ENCODE measurements at places on chromosomes 7 and 10.

DNA sequence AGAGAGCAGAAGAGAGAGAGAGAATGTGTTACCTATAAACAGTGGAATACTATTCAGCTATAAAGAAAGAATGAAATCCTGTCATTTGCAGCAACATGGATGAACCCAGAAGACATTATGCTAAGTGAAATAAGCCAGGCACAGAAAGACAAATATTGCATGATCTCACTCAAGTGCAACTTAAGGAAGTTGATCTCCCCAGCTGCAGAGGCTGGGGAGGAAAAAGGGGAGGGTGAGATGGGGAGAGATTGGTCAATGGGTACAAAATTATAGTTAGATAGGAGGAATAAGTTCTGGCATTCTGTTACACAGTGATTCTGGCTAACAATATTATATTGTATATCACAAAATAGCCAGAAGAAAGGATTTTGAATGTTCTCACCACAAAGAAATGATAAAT is 11.2 kb upstream of the JAZF1 start:
- no peak for DNase-seq

- no peak for DNase-seq
Observed at GRCh38 chr7:45708046-45708950, 134.1 kb downstream of the ADCY1 start.

DNA sequence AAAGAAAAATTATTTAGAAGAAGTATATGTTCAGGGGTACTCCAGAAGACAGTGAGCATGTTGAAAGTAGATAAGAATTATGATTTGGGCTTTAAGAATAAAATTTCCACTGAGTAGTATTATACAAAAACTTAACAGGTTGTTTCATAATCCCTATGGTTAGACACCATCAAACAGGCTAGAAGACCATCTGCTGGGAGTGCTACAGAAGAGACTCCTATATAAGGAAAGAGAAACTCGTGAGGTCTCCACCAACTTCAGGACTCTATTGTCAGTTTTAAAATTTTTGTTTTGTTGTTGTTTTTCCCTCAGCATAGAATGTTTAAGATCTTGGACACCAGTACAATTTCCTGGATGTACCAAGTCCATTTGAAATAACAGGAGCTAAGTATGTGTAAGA is 13.1 kb downstream of the DNAJC1 start:
- DNase-seq, result no peak

GRCh38 chr7:24503506-24503905 is 69.7 kb upstream of the PALS2 start:
- no peak for DNase-seq

GRCh38 chr7:116912269-116912909 is 40.9 kb upstream of the ST7 start:
- no peak for DNase-seq

DNA sequence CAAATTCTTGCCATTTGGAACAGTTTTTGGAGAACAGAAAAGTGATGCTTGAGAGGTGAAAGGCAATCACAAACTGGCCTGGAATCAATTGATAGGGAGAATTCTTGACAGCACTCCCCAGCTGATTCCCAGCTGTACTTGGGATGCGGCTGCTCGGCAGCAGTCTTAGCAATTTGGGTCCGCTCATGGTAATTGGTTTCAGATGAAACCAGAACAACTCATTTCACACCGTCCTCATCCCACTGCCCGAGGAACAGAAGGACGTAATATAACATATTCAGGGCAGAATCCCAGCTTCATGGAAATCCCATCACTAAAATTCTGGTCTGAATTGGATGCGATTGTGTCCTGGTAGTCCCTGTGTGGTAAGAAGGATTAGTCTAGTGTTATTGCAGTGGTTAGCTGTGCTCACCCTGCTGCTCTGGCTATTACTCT is 223.3 kb upstream of the FERD3L start:
- DNase-seq, result no peak

GRCh38 chr10:2899246-2899951 is 167.9 kb upstream of the PFKP start:
- DNase-seq, result no peak

- DNase-seq, result no peak
Observed at GRCh38 chr7:46175221-46175620, 254.1 kb upstream of the IGFBP3 start.

DNA sequence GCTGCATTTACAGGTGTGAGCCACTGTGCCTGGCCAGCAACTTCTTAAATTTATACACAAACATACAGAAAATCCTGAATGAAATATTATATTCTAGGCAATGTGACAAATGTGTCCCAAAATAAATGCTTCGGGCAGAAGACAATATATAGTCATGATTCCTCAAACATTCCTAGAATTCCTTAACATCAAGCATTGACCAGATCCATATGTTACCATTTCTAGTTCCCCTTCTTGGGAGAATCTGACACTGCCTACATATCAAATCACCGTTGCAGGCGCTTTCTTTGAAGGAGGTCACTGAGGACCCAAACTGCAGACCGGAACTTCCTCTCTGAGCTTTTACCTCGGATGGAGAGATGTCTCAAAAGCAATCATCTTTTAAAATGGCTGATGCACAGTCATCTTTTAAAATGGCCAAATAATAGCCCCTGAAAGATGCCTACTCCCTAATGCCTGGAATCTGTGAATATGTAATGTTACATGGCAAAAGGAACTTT is 323.5 kb downstream of the PHF14 start:
- no peak for DNase-seq

- DNase-seq, result no peak
Observed at GRCh38 chr10:11593612-11594011, 17.8 kb downstream of the USP6NL start.

DNA sequence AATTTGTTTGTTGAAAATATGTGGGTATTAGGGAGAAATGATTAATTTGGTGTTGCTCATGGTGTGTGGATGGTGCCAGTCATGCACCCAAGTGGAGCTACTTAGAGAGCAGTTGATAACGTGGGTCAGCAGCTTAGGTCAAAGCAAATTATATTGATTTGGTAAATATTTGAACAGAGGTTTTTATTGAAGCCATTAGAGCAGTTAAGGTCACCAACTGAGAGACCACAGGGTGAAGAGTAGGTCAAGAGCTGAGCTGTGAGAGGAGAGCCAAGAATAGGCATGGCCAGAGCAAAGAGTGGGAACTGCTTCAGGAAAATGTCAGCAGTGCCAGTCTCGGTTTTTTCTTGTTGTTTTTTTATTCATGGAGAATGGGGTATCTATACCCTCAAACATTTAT is 97.9 kb downstream of the TMEM168 start:
- DNase-seq, result peak; percentile 54

DNA sequence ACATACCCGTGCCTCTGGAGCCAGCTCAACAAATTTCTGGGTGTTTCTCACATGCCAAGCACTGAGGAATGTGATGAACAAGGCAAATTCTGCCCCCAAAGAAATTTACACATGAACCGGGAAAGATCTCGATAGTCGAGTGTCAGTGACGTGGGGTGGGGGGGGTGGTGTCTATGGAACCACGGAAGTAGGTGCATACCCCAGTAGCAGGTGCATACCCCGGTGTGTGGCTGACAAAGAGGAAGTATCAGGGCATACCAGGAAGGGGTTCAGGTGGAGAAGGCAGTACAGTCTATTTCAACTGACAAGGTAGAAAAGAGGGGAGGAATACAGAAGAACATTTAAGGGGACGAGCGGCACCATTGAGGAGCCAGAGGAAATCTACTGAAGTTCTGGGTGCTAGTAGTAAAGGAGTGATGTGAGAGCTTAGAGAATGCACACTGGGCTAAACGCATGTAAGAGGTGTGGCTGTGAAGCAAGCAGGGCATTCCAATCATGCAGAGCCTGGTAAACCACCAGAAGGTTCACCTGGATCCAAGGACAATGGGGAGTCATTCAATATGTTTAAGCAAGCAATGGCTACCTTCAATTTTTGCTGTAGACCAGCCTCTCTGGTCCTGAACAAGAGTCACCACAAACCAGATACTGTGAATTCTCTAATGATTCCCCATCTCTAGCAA is 6.2 kb downstream of the CCDC6 start:
- no peak for DNase-seq

DNA sequence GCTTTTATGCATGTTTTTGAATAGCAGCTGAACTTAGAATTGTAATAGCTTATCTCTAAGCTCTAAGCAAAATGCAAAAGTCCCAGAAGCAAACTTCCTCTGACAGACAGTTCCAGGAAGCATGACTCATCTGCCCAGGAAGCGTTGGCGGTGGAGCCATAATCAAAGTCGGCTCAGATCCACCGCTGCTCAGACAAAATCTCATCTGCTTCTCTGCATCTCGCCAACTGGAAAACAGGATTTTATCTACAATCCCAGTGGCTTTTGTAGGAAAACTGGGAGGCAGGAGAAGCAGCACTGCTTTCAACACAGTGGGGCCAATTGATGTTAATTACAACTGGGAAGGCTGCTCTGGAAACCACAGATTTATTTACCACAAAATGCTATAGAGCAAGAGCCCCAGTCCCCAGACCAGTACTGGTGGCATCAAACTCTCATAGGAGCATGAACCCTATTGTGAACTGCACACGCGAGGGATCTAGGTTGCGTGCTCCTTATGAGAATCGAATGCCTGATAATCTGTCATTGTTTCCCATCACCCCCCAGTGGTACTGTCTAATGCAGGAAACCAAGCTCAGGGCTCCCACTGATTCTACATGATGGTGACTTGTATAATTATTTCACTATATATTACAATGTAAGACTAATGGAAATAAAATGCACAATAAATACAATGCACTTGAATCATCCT is 99.9 kb downstream of the CUBN start:
- DNase-seq, result no peak

DNA sequence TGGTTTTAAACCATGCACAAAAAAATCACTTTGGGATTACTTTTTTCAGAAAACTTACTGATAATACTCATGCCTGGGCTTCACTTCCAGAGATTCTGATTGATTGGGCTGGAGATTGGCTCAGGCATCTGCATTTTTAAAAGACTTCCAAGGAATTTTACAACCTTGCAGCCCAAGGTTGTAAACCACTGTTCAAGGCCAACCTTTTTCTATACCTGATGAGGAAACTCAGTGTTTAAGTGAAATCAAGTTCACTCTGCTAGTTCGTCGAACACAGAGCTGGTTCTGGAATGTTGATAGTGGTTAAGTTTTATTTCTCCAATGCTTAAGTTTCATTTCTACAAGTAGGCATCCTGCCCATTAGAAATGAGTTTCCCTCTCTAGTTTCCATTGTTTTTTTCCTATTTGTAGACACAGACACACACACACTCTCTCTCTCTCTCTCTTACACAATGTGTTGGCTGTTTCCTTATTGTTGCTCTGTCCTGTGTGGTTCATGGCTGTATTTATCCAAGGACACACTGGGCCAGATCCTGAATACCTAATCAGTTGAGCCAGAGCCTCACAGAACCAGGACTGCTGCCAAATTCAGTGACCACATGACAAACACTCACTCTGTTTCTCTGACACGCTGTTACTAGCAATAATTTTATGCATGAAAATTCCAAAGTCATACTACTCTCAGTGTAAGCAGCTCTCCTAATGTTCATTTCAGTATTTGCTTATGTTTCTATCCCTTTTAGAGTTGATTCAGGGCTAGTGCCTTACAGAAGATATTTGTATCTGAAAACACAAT is 3.7 kb upstream of the IFIT1B start:
- no peak for DNase-seq

DNA sequence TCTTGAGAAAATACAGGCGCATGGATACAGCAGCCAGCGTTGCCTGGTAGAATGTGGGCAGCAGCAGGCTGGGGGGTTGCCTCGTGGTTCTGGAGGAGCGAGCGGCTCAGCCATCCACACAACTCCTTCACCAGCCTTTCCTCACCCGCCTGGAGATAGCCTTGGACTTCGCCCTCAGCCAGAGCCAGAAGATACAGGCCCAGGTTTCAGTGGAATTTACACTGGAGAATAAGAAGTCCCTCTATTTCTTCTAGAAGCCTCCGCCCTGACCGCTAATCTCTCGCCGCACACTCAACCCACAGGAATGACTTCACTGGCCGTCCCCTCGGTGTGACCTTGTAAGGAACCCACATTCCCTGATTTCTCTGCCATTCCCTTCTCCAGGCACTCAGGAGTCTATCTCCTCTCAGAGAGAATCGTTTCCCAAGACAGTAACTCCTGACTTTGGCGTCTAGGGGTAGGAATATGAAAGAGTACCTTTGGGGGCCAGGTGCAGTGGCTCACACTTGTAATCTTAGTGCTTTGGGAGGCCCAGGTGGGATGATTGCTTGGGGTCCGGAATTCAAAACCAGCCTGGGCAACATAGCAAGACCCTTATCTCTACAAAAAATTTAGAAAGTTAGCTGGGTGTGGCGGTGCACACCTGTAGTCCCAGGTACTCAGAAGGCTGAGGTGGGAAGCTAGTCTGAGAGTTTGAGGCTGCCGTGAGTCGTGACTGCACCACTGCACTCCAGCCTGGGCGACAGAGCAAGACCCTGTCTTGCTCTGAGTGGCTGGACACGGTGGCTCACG is 52.0 kb upstream of the ECHDC3 start:
- no peak for DNase-seq

GRCh38 chr7:80499350-80499953 is 12.4 kb downstream of the GNAT3 start:
- DNase-seq, result no peak
